Activated naive CD4-positive, alpha-beta T cell (primary cell): ENCODE measurements at places on chromosomes 3 and 15.

- no peak for DNase-seq
Measured at GRCh38 chr3:10528046-10528445, 22.7 kb upstream of the ATP2B2 start.

DNA sequence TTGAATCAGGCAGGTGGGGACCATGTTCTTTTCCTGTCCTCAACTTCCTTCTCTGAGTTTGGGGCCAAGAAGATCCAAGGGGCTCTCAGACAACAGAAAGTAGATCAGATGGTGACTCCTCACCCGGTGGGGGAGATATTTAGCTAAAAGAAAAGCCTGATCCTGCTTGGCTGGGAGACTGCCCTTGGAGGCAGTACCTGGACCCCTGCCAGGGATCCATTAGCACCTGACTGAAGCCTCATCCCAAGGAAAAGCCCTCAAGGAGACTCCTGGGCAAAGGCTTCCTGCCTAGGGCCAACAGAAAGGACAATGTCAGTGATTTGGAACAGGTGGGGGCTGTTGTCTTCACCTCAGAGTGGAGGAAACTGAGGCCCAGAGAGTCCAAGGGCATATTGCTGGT lies 33.5 kb upstream of the HHATL start:
- DNase-seq: no peak

GRCh38 chr15:86044981-86045380 lies 34.7 kb upstream of the AGBL1 start:
- no peak for DNase-seq

GRCh38 chr3:39185959-39186691 lies 6.3 kb downstream of the XIRP1 start:
- DNase-seq: no peak

GRCh38 chr3:12363397-12364195 lies 74.7 kb downstream of the PPARG start:
- DNase-seq: no peak

- no peak for DNase-seq
Measured at GRCh38 chr3:194592798-194593752, 40.1 kb downstream of the TMEM44 start.

DNA sequence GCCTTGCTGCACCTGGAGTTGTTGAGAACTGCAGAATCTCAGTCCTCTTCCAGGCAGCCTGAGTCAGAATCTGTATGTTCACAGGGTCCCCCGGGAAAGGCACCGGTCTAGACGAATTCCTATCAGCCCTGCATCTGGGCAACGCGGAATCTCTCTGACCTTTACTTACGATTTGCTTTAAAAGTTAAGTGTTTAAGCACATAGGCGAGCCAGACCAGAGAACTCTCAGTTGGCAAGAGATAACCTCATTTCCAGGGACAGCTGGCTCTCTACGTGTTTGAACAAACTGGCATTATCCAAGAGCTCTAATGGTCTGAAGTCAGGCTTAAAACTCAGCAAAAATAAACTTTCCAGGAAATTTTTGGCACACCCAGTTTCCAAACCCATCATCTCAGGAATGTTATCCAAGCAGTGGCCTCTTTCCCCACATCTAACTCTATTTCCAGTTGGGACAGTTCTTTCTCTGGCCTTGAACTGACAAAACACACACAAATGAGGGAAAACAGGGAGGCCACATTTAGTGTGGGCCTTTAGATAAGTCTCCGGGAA lies 53.4 kb downstream of the HES1 start:
- DNase-seq: no peak

GRCh38 chr3:188139466-188139865 lies 14.5 kb upstream of the LPP start:
- DNase-seq: no peak

DNA sequence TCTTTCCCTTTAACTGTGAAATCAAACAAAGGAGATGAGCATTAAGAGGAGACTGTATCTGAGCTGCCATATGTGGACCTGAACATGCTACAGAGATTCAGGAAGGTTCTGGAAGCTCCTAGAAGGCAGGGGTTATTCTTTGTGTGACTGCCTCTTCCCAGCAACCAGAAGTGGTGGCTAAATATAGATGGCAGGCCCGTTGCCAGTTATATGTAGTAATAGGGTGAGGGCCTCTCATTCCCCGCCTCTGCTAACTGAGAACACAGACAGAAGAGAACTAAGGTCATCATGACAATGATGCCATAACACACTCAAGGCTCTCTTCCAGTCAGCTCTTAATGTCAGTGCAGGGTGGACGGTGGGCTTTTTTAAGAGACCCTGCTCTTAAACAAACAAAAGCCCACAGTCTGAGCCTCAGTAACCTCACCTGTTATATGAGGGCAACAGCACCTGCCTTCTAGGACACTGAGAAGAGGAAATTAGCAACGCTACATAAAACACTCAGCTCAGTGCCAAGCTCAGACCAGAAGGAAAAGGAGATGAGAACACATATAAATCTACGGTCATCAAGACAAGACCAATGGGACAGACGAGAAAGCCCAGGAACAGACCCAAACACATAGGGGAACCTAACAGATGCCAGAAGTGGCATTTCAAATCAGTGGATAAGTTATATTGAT lies 22.3 kb downstream of the CFAP92 start:
- DNase-seq: no peak

GRCh38 chr3:44418549-44418948 lies 58.9 kb downstream of the ZNF445 start:
- no peak for DNase-seq

DNA sequence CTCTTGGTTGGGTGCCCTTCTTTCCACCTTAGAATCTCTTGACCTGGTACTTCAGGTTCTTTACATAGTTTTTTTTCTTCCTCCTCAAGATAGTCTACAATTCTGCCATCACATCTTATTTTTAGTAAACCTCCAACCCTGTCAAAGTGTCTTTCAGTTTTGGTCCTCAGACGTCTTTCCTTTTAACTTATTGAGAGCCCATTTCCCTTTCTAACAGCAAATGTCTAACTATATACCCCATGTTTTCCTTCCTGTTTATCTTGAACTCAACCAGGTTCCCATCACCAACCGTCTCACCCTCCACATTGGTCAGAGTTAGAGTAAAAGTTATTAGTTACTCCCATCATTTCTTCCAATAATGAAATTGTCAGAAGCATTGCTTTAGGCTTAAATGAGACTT lies 10.4 kb downstream of the KBTBD12 start:
- DNase-seq: no peak

DNA sequence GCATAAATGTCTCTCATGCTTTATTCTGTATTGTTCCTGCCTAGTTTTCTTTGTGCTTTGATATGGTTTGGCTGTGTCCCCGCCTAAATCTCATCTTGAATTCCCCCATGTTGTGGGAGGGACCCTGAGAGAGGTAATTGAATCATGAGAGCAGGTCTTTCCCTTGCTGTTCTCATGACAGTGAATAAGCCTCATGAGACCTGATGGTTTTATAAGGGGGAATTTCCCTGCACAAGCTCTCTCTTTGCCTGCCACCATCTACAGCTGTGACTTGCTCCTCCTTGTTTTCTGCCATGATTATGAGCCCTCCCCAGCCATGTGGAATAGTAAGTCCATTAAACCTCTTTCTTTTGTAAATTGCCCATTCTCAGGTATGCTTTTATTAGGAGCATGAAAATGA lies 1596.6 kb downstream of the SI start:
- no peak for DNase-seq

GRCh38 chr3:188948997-188949389 lies 222.8 kb upstream of the TPRG1 start:
- DNase-seq: no peak

- no peak for DNase-seq
Measured at GRCh38 chr3:71994906-71995305, 210.0 kb upstream of the PROK2 start.

DNA sequence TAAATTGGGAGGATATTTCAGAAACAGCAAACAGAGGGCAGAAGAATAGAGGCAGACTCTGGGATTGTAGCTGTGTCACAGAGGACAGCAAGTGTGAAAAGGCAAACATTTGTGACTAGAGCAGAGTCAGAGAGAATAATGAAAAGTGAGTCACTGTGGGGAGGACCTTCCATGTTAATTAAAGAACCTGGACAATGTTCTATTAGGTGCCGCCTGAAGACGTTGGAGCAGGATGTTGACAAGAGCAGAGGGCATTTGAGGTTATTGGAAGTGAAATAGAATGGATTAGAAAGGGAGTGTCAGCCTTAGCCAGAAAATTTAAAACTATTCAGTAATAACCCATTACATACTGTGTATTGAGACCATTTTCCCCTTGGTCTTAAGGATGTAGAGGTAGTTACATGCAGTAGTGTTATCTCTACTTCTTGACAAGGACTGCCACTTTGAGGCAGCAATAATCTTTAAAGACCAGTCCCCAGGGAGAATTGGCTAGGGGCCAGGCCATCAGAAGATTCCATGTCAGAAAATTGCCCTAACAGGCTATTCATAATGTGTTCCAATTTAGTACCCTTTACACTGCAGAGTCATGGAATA lies 5.8 kb downstream of the ACKR2 start:
- no peak for DNase-seq

DNA sequence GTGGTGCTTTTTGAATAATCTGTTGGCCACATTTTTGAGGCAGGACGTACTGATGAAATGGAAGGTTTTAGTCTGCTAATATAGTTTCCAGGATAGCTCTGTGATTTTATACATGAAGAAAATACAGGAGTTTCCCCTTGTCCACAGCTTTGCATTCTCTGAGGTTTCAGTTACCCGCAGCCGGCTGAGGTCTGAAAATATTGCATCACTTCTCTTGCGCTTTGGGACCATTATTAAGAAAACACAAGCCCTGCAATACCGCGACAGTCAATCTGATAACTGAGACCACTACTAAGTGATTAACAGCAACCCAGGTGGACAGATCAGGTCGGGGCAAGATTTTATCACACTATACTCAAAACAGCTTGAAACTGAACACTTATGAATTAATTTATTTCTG lies 33.0 kb downstream of the BLM start:
- no peak for DNase-seq

GRCh38 chr15:65962187-65962586 lies 92.9 kb downstream of the RAB11A start:
- DNase-seq: no peak

- no peak for DNase-seq
Measured at GRCh38 chr3:17965331-17965730, 222.9 kb upstream of the TBC1D5 start.

DNA sequence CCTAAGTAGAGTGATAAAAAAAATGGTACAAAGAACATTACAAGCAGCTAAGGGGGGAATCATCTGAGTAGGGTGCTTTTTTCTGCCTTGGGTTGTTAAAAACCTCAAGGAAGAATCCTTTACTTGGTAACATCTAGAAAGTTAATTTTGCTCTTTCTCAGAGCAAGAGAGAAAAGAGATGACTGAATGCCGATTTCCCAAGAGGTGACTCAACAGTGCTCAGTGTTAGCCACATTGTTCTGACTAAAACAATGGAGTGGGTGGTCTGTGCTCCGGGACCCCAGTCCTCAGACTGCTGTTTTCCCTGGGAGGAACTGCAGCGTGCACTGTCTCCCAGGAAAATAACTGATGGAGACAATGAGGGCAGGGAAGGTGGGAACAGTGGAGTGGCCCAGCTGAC lies 41.1 kb upstream of the RASGRP1 start:
- DNase-seq: no peak

GRCh38 chr15:65982627-65983322 lies 113.5 kb downstream of the RAB11A start:
- DNase-seq: no peak

- no peak for DNase-seq
Measured at GRCh38 chr3:21682206-21682605, 68.8 kb downstream of the ZNF385D start.

GRCh38 chr15:92665100-92665555 lies 9.6 kb upstream of the FAM174B start:
- no peak for DNase-seq

GRCh38 chr3:173676094-173676493 lies 278.6 kb downstream of the NLGN1 start:
- no peak for DNase-seq

- no peak for DNase-seq
Measured at GRCh38 chr3:123085932-123086627, 19.3 kb downstream of the PDIA5 start.

- no peak for DNase-seq
Measured at GRCh38 chr3:59758672-59759071, 708.8 kb upstream of the CFAP20DC start.

DNA sequence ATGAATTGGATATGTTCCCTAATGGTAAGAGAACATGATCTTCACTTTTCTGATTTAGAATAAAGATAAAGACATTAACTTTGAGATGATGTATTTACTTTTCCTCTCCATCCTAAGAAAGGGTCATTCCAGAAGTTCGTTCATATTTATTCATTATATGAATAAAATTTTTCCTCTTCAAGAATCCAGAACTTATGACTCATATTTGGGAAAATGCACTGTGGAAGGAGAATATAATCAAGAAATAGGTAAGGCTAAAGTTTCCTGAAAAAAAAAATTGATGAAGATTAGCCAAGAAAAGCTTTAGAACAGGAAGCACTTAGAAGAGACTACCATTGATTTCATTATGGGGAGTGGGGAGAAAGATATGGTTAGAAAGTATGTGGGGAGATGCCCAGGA lies 36.5 kb upstream of the CBLB start:
- no peak for DNase-seq

GRCh38 chr3:55207744-55208143 lies 279.4 kb downstream of the WNT5A start:
- no peak for DNase-seq

DNA sequence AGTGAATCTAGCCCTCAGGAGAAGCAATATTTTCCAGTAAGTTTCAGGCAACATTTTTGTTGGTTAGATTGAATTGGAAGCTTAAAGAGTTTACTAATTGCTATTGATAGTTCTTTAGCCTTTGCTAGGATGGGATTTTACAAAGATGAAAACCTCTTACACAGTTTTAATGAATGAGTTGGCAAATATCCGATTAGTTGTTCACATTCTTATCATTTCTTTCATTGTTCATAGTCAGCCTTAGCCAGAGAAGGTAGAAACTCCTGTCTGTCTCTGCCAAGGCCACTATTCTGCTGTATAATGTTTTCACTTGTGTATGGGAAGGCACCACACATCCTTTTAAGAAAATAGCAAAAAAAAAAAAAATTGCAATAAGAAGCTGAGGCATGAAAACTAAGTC lies 222.0 kb upstream of the MANF start:
- DNase-seq: no peak

DNA sequence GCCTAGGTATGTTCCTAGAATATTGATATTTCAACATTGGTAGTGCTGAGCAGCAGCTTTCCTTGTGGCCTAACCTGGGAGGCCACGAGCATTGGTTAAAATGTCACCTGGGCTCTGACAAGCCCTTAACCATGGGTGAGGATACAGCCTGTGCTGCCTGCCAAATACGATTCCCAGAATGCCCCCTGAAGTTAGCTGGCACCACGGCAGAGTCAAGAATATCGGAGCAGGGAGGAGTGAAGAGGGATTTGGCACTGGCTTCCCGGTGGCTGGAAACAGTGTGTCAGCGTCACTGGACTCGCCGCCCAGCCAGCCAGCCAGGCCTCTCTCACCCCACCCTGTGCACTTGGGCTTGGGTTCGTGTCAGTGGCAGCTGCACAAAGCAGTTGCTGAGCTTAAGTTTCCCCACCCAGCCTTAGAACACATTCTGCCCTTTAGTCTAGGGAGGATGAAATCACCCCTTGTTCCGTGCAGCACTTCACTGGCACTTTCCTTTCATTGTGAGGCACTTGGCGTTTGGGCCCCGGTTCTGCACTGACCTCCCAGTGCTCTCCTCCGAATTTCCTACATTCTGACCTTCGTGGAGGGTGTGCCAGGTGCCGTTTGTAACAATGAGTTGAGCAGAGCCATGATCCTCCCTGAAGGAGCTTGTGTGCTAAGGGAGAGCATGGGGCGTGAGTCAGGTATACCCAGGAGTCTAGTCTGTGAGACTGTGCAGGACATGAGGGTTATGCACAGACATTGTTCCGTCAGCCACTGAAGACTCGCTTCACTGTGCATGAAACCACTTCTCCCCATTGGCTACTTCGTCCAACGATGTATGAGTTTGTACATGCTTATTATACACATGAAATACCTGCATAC lies 152.8 kb upstream of the BHLHE40 start:
- no peak for DNase-seq
